ENCODE measurements at places on chromosomes 5 and 9. TPM values are rescaled to one million over a fixed set of nuclear protein-coding genes. Genes with fewer than 3 reads are reported as not detected.
A peak's percentile ranks its signal among the peaks of the same experiment; 100 is the strongest.

Gene IFNK
- not detected for total RNA-seq

Gene ACTL7A
- total RNA-seq = not detected

Gene PCDHGC4
- 0.79 TPM for total RNA-seq

Gene AJM1
- total RNA-seq = 1.4 TPM

DNA sequence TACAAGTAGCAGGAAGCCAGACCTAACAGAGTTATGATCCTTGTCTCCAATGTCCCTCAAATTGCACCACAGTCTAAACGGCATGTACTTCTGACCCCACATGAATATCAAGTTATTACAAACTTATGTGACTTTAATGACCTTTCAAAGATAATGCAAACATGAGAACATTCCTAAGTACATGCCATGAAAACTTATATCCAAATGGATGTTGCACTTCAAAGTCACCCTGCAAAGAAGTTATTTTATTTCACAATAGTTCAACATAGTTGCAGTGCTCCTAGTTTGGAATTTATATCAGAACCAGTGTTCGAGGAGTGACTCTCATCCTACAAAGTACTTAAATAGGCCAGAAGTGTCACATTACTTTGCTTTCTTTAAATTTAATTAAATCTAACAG, 41.2 kb upstream of the ITGA1 start:
- DNase-seq = no peak

GRCh38 chr9:81827616-81828296, 100.5 kb upstream of the SPATA31D4 start:
- DNase-seq = no peak

GRCh38 chr9:81379655-81380054, 309.7 kb downstream of the TLE1 start:
- no peak for DNase-seq

- no peak for DNase-seq
Measured at GRCh38 chr5:14890846-14891245, 19.3 kb upstream of the ANKH start.

DNA sequence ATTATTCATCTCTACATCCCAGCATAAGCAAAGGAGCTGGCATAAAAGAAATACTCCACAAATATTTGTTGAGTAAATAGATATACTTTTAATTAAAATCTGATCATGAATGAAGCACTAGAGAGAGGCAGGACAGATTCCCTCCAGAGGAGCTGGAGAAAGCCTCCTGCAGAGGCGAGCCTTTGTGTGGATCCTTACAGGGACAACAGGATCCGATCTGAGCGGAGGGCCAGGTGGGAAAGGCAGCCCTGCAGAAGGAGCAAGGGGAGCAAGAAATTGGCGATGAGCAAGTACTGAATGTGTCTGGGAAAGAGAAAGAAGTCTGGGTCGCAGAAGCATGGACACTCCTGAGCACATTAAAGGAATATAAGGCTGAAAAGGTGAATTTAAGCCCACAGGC, 69.4 kb downstream of the EBF1 start:
- no peak for DNase-seq

GRCh38 chr5:136038635-136039034, 9.8 kb downstream of the TGFBI start:
- no peak for DNase-seq

- DNase-seq = no peak
Measured at GRCh38 chr9:137128862-137129455, 10.0 kb upstream of the GRIN1 start.

DNA sequence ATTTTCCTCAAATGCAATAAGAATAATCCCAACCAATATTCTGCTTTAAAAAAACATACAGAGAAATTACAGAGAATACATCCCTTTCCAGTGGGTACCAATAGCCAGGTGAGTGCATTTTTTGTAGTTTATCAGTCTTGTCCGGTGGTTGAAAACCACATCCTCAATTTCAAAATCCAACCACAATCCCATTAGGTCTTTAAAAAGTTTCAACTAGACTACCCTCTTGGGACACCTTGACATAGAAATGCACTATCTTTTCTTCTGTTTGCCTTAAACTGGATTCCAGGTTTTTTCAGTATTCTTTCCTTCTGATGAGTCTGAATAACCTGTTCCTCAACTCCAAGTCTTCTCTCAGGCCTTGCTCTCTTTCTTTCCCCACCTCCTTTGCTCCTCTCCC, 223.3 kb downstream of the NR2F1-AS1 start:
- DNase-seq = no peak

DNA sequence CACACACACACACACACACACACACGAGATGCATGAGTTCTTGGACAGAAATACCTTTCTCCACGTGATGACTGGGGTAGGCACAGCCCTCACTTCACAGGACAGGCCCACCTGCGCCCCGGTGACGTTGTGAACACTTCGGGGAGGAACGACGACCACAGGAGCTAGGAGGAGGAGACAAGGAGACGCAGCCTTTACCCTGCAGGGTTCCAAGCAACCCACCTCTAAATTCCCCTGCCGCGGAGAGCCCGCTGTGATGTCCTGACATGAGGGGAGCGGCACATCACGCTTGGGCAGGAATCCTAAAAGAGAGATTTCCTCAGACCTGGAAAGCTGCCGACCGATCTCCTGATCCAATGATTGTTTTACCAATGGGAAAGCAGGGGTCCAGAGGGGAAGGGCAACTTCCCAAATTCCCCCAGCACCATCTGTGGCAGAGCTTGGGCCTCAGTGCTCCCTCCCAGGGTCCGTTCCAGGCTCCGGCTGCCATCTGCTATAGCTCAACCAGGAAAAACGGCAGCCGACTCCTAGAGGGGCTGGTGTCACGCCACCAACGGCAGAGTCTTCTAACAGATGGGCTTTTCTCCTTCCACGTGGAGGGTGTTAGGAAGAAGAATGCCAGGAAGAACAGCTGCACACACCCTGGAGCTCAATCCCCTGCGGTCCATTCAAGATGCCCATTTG, 10.1 kb downstream of the IGFBPL1 start:
- DNase-seq = no peak

GRCh38 chr5:62260513-62260912, 45.5 kb upstream of the KIF2A start:
- no peak for DNase-seq

GRCh38 chr9:130578865-130579737, at the start of gene FUBP3:
Gene FUBP3 (plus strand): TSS chr9:130579577. CDS start chr9:130579681, 104 bp downstream.
- peak; percentile 85 for DNase-seq

DNA sequence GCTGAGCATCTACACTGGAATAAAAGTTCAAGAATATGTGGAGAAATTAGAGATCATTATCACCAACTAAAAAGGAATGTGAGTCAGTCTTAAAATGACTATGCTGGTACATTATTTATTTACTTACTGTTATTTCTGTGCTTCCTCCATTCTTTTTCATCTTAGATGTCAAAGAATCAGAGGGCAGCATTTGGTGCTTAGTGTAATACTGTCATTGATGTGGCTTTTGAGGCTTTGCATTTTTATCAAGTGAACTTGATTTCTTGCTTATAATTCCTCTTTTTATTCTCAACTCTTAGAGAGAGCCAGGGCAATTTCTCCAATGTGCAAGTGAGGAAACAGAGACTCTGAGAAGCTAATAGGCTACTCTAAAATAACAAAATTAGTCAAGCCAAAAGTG, 163.7 kb upstream of the TRPC7 start:
- DNase-seq = no peak

GRCh38 chr9:115373000-115373709, 255.2 kb upstream of the TNC start:
- no peak for DNase-seq

Measured in lung microvascular endothelial cell (primary cell).